Kasumi-1 (cell line): ENCODE measurements at places on chromosomes 4 and X.

DNA sequence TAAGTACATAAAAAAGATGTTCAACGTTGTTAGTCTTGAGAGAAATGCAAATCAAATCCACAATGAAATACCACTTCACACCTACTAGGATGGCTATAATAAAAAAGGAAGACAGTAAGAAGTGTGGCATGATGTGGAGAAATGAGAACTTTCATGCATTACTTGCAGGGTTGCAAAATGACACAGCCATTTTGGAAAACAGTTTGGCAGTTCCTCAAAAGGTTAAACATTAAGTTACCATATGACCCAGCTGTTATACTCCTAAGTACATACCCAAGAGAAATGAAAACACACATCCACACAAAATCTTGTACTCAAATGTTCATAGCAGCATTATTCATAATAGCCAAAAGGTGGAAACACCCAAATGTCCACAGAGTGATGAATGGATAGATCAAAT lies 25.8 kb upstream of the LIMCH1 start:
- no peak for DNase-seq

DNA sequence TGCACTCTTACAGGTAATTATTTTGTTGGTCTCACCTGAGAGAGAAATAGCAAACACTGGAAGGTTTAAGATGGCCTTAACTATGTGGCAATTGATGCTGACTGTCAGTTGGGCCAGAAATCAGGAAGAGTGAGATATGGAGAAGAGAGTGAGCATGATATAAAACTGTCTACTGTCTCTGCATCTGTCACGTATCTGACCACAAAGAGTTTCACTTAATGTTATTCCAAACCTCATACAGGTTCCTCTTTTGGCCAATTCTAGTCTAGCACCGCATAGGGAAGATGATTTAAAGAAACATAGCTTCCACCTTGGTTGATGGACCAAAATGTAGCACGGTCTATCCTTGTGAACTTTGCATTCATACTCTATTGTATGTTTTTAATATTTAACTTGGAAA lies 381.0 kb upstream of the BOD1L1 start:
- peak; percentile 94 for DNase-seq

- DNase-seq = no peak
Measured at GRCh38 chr4:12579172-12579571, 905.0 kb downstream of the RAB28 start.

GRCh38 chr4:186032259-186032658 lies 36.7 kb upstream of the TLR3 start:
- no peak for DNase-seq

DNA sequence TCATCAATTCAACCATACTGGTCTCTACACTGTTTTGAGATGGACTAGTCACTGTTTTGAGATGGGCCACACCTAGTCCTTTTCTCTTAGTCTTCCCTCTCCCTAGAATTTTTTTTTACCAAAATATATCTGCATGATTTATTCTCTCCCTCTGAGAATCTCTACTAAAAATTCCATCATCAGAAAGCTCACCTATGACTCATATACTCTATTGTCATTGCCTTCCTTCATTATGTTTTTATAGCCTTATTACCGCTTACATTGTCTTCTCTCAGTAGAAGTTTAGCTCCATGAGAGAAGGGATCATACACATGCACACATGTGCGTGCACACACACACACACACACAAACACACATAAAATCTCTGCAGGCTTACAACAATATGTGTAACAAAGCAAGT lies 303.6 kb downstream of the PCDH10 start:
- DNase-seq = no peak

GRCh38 chr4:120753854-120754253 lies 168.7 kb downstream of the PRDM5 start:
- DNase-seq = peak; percentile 17

- DNase-seq = peak; percentile 58
Measured at GRCh38 chr4:138494931-138495330, 252.8 kb upstream of the SLC7A11 start.

DNA sequence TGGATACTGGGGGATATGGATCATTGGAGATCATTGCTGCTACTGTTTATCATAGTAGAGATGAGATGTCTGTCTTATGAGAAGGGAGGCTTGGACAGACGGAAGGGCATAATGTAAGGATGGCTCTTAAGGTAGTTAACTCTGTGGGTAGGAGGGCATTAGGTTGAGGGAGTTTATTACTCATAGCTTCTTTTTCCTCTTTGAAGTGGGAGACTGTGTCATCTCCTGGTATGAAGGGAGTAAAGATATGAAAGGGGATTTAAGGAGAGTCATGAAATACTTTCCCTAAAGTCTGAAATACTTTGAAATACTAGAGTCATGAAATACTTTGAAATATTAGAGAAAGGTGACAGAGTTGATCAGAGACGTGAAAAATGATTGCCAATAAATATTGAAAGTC lies 255.5 kb upstream of the PITX2 start:
- no peak for DNase-seq

DNA sequence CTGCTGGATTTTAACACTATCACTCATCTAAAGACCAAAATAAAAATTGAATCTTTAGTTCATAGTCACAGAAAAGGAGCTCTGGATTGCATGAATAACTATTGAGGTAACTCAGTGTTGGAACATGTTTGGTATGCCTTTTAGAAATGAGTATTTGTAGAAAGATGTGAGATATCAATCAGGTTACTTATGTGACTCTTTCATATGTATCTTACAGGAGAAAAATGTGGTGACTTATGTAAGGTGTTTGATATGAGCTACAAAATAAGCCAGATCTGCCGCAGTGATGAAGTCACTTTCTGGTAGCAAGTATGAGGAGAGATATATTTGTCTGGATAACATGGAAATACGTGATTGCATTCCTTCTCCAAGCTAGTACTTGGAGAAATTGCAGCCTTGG lies 1653.3 kb upstream of the PCDH7 start:
- no peak for DNase-seq

- peak; percentile 25 for DNase-seq
Measured at GRCh38 chrX:148609515-148610327, 109.3 kb downstream of the AFF2 start.
